ENCODE measurements at places on chromosomes 1 and 21. TPM values are rescaled to one million over a fixed set of nuclear protein-coding genes. Genes with fewer than 3 reads are reported as not detected.

Gene PARS2
- 4.5 TPM for total RNA-seq

Gene NPL
- total RNA-seq, result 4.3 TPM

Gene LCE2A
- not detected for total RNA-seq

Gene ANGPTL3
- total RNA-seq, result not detected

Gene TUFT1
- total RNA-seq, result 43.3 TPM

Gene CADM3
- not detected for total RNA-seq

Gene FCMR
- total RNA-seq, result 1.2 TPM
